ENCODE measurements at places on chromosomes 4 and X.
A peak's percentile ranks its signal among the peaks of the same experiment; 100 is the strongest.

- no peak for DNase-seq
These were observed 169.5 kb downstream of the GLRA2 start for GRCh38 chrX:14698790-14699189.

- no peak for DNase-seq
These were observed 45.7 kb upstream of the SLC2A9 start for GRCh38 chr4:10066670-10067651.

DNA sequence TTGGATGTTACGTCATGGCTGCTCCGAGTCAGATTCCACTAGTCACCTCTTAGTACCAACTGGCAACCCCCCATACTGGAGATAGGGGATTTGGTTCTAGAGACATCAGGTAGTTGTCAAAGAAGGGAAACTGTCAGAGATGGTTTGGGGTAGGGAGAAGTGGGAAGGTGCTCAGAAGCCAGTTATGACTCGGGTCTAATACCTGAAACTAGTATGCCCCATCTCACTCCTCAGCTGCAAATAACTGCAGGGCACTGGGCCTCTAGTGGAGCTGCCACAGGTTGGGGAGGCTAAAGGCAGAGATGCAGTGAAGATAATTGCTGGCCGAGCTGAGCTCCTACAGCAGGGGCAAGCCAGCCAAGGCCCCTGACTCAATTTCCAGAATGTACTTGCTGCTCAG is 30.0 kb downstream of the OTUD6A start:
- DNase-seq = no peak

DNA sequence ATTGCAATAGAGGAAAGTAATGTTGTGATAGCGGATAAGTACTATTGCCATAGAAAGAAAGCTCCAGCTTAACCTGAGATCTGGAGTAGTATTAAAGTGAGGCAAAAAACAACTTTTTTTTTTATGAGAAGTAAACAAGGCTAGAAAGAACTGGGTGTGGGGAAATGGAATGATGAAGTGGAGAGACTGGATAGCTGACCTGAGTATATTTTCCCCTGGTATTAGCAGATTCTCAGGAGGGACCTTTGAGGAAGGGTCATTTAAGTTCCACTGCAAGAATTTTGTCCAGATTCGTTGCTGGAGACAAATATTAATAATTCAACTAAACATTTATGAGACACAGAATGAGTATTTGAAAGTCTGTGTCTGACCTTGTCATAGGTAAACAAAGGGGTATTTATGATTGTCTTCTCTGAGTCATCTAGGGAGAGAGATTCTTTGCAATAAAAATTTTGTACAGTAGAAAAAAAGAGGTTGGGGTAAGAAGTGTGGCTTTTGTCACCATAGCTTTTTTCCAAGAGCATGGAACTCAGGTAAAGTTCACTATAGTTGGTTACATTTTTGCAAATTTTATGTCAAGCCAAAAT is 2095.9 kb downstream of the ARAP2 start:
- no peak for DNase-seq

DNA sequence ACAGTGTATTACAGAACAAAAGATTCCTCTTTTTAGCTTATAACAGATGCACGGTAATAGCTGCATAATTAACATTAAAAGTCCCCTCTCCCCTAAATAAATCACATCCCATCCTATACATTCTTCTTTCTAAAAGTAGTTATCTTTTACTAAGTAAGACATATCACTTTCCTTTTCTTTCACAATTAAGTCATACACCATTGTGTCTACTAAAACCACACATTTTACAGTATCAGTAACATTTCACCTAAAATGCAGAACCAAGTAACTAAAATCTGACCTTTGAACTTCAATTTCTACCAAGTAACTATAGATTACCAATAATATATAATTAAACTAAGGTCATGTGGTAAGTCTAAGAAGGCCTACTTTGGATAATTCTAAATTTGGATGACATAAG is 14.2 kb downstream of the DHX15 start:
- no peak for DNase-seq

DNA sequence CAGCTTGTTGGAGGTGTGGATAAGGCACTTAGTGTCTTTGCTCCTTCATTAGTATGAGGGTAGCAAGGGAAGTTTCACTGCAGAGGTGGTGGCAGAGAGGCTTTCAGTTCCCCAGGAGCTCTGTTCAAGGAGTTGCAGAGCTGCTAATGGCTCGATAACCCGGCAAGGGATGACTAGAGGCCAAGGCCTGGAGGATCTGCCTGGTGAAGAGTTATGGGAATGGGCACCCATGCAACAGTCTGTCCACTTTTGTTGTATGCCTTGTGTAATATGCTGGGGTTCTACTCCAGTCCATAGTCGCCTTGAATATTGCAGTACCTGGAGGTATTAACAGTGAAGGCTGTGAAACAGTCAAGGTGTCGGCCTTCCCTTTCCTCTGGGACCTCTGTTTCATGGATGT is 67.8 kb upstream of the NBDY start:
- DNase-seq = no peak

DNA sequence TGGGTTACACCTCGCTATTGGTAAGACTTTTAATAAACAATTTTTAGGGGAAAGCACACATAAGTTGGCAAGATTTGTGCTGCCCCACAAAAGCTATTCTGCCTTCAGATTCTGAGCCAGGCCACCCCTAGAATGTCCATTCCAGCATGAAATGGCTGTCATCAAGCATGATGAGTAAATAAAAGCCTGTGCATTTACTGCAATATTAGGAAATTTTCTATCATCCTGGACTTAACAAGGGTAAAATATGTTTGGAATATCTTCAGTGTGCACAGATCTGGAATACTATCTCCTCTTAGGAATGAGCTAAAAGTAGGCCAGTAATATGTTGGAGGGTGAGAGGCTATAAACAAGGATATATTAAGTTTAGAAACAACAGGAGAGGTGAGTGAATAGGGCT is 510.9 kb downstream of the ANKRD50 start:
- no peak for DNase-seq

- no peak for DNase-seq
These were observed 116.3 kb downstream of the BMP15 start for GRCh38 chrX:51026862-51027261.

- DNase-seq = peak; percentile 89
These were observed 46.4 kb upstream of the PARM1 start for GRCh38 chr4:74886484-74886883.

GRCh38 chr4:73872316-73873108 is 3.3 kb downstream of the CXCL1 start:
- no peak for DNase-seq

DNA sequence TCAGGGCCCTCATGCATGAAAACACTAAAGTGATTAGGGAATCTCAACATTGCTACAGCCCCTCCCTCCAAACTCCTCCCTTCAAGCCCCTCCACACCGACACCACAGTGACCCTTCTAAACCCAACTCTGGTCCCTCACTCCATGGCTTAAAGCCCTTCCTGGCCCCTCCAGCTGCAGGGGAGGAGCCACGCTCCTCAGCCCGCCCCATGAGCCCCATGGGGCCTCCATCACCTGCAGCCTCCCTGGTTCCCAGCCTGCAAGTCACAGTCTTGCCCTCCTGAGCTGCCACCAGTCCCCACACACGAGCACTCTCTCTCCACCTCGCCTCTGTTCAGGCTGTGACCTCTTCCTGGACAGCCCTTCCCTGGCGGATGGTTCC is 31.2 kb downstream of the PPP2R2C start:
- no peak for DNase-seq

GRCh38 chr4:1208970-1209704 is 36.8 kb upstream of the SPON2 start:
- DNase-seq = no peak

DNA sequence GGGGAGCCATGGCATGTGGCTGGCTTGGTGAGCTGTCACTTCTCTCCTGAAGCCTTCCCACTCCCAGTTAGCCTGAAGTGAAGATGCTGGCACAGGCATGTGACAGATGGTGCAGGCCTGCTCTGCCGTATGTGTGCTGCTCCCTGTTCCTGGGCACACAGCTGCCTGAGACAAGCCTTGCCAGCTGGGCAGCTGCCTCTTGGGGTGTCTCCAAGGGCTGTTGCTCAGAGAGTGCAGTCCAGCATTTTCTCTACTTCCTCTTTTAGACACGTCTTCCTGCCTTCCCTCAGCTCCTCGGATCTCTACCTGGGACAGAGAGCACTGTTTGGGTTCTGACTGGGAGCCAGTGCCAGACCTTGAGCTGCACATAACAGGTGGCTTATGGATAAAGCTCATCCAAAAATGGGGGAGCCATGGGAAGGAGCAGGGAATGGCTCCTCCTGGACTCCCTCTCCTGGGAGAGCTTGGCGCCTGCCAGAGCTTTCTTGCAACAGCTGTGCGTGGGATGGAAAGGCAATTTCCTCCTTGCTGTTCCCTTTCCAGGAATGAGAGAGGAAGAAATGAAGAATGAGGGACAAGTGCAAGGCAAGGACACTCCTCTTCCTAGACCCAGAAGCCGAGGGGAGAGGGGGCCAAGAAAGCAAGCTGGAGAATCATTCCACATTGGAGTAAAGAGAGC is 132.9 kb downstream of the MSL3 start:
- no peak for DNase-seq

GRCh38 chrX:66008328-66008970 is 31.4 kb downstream of the VSIG4 start:
- DNase-seq = no peak

DNA sequence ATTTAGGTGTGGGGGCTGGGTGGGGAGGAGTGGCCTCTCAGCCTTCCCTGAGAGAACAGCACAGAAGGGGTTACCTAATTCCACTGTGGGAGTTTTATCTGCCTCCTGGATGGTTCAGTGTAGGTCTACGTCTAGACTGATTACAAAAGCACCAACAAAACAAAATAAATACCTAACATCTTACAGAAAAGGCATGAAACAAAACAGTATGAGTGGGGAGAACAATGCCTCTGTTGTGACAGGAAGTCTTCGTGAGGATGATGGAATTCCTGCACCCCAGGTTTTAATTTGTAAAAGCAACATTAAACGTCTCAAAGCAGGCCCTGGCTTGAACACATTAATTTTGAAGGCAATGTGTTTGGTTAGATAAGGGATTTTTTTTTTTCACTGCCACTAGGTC is 112.1 kb upstream of the GPC4 start:
- DNase-seq = no peak

GRCh38 chr4:101697266-101697665 is 93.3 kb upstream of the BANK1 start:
- DNase-seq = no peak

GRCh38 chr4:174835536-174835935 is 6.5 kb upstream of the GLRA3 start:
- no peak for DNase-seq

- DNase-seq = no peak
These were observed 18.9 kb upstream of the GPR101 start for GRCh38 chrX:137052643-137053235.

DNA sequence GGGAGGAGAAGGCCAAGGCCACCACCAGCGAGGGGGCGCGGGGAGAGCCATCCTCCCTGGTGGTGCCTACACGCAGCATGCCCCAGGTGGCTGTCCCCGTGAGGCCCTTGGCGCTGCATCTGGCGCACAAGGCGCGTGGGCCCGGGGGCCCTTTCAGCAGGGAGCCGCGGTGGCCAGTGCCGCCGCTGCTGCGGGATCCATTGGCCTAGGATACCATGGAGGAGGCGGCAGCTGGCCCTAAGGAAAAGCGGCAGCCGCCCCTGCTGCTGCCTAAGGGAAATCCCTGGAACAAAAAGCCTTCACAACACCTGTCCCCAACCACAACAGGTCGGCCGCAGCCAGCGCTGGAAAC is 1059.6 kb downstream of the TECRL start:
- DNase-seq = no peak

GRCh38 chr4:157564218-157564617 is 343.7 kb downstream of the GRIA2 start:
- no peak for DNase-seq

GRCh38 chrX:21870494-21870893 is 14.7 kb downstream of the YY2 start:
- no peak for DNase-seq

- no peak for DNase-seq
These were observed 39.2 kb upstream of the PDE5A start for GRCh38 chr4:119667802-119668201.

DNA sequence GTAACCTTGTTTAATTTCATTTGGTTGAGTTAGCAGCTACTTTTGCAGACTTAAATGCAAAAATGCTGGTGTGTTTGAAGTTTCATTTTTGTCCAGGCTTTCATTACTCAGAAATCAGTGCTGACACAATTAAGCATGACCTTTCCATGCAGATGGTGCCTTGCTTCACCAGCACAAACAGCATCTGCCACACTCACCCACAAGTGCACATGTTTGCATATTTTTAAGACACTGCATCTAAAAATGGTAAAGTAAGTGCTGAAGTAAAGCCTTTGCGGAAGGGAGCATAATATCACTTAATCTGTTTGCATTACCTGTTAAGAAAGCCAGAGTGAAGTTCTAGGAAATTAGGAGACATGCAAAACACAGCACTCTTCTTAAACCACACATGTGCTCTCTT is 7.3 kb upstream of the DAPP1 start:
- DNase-seq = no peak

GRCh38 chrX:128458888-128459287 is 406.7 kb upstream of the ACTRT1 start:
- DNase-seq = no peak

- no peak for DNase-seq
These were observed 749.4 kb downstream of the GRID2 start for GRCh38 chr4:93053140-93053539.

DNA sequence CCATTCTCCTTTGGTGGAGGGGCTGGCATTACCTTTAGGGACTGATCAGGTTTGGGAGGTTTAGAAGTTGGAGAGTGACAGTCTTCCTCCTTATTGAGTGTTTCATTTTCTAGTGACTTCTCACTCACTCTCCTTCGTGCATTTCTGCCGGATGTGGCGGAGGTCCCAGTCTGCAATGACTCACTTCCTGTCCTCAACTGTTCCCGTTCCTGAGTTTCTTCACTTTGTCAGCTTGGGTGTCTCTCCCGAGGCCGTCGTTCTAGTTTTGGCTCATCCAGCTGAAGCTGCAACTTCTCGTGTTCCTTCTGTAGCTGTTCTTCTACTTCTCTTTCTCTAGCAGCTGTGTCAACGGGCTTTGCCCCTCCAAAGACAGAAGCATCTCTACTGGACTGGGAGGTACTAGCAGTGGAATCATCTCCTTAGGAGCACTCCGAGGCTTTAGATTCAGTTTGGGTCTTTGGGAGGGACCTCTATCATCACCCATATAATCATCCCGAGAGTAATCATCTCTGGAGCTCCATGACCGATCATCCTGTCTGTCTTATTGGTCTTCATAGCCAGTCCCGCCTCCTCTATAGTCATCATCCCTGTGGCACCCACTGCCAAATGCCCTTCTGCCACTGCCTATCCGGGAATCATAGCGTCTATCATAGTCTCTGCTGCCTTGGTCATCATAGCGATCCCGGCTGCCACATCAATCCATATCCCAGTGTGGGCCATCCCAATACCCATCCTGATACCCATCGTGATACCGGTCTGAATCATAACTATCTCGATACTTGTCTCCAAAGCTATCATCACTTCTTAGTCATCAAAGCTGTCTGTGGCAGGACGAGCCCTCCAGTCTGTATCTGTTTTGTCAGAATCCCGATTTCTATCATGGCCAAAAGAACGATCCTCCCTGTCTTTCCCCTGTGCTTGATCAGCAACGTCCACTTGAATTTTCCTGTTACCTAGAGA is 35.3 kb upstream of the VSIG4 start:
- no peak for DNase-seq

DNA sequence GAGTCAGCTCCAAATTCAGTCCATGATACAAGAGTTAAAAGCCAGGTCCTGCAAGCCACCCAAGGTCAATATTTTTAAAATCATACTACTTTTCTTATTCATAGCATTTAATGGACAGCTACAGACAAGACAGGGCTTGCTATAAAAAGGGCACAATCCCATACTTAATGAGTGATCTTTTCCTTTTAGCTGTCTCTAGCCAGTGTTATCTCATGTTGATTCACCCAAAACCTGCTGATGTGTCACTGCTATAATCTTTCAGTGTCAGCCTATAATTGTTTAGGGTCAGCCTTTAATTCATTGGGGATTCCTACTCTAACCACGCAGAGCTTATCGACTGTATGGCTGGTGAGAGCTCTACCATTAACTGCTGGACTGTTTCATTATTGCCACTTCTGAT is 51.2 kb upstream of the HCCS start:
- DNase-seq = no peak
